ENCODE measurements at places on chromosomes 5 and 9. TPM values are rescaled to one million over a fixed set of nuclear protein-coding genes. Genes with fewer than 3 reads are reported as not detected.

- DNase-seq, result no peak
Measured at GRCh38 chr9:27489087-27489876, 34.8 kb upstream of the IFNK start.

GRCh38 chr9:91758491-91758981, 191.5 kb downstream of the ROR2 start:
- DNase-seq, result peak; percentile 23

- DNase-seq, result no peak
Measured at GRCh38 chr5:177367981-177368868, 10.5 kb downstream of the RGS14 start.

DNA sequence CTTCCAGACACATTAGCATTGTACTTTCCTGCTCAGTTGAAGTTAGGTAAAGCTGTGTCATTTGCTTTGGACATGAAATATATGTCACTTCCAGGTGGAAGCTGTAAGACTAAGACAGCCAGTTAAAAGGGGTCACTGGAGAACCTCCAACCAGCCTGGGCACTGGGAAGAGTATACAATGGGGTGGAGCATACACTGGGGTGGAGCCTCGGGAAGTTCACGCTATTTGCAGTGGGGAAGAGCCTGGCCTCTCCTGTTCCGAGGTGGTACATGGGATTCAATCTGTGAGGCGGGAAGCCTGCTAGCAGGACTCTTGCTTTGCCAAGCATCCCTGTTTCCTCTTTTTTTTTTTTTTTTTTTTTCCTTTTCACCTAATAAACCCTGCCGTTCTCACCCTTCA, 145.3 kb downstream of the TTC39B start:
- DNase-seq, result no peak

DNA sequence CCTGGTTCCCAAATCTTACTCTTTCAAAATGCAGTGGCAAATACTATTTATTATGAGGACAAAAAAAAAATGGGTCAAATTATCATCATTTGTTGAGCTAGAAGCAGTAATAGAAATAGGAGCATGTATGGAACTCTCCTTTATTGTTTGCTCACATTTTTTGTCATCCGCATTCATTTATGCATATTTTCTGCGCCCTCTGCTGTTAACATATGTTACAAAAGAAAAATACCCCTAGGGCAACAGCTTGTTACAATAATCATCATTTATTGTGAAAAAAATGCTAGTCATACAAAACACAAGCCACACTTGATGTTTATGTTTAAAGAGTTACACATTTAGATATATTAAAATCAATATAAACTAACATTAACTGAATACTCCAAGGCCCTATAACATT, 328.2 kb downstream of the TUSC1 start:
- no peak for DNase-seq

- no peak for DNase-seq
Measured at GRCh38 chr9:109411798-109412352, 86.2 kb downstream of the PTPN3 start.

DNA sequence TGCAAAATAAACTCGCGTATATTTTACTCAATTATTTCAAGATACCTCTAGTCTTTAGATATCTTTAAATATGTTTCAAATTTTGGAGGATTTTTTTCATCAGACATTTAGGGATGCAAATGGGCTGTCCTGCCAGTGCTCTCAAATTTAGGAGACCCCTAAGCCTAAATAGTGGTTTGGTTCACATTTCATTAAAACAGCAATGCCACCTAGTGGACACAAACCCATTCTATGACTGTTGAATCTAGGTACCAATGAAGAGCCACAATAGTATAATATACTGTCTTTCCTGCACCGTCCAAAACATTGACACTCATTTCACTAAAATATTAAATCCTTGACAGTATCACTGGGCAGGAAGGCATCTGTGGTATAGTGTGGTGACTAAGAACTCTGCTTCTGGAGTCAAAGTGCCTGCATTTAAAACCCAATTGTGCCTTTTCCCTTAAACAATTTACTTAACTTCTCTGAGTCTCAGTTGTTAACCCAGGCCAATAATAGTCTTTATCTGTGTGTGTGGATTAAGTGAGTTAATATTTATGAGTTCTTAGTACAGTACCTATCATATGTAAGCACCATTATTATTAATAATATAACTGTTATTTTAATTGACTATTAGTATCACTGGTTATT, 148.0 kb downstream of the RORB start:
- DNase-seq, result no peak

DNA sequence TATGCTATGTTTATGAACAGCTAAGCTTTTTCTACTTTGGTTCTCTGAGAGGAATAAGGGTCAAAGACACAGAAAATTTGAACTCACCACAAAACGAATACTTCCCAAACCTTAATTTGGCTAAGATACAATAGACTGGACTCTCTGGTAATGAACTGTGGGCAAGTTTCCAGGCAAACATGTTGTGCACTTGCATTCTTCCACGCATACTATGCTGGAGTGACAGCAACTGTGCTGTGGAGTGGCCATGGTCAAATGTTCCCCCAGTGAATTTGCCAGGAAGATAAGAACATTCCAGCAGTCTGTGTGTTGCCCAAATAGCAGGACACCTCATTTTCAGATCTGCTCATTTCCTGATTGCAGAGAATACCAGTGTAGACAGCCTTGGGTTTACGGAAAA, 275.3 kb upstream of the IL12B start:
- no peak for DNase-seq

The OR1J2 gene
- not detected for total RNA-seq

The TRUB2 gene
- 36.1 TPM for total RNA-seq

The GRM6 gene
- not detected for total RNA-seq

The C5orf34 gene
- total RNA-seq, result 6.3 TPM

The SV2C gene
- total RNA-seq, result 0.32 TPM

The CYLC2 gene
- total RNA-seq, result not detected

The DMRTA1 gene
- total RNA-seq, result not detected

The CDH12 gene
- not detected for total RNA-seq

Data from activated T-helper 2 cell treated with anti-CD3 and anti-CD28 coated beads, Interferon-gamma antibody, Interleukin-2, Interleukin-4, amounts not matched to agents 10 μg/mL and 5 μg/mL and 100 μg/mL, durations not matched to agents 14 hours and 24 hours and 36 hours (primary cell).